ENCODE measurements at places on chromosomes 1 and 21.

GRCh38 chr1:51216631-51217030, 19.4 kb upstream of the RNF11 start:
- no peak for DNase-seq

- no peak for DNase-seq
Measured at GRCh38 chr1:213585959-213586586, 401.7 kb upstream of the PROX1 start.

DNA sequence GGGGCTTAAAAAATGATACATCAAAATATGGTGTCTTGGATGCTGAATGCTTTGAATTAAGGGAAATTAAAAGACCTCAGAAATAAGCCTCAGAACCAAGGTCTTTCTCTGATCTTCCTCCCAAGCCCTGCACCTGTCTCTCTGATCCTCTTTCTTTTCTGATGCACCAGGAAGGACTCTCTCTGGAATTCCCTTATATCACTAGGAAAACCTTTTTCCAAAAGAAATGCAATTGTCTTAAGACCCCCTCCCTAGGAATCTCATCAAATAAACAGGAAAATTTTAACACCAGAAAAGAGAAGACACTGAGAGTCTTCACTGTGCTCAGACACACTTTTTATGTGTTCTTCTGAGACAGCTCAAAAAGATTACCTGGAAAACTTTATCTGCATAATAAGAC, 159.5 kb upstream of the PTBP2 start:
- DNase-seq = no peak

GRCh38 chr1:201715801-201716741, 112.9 kb upstream of the IPO9 start:
- DNase-seq = no peak

DNA sequence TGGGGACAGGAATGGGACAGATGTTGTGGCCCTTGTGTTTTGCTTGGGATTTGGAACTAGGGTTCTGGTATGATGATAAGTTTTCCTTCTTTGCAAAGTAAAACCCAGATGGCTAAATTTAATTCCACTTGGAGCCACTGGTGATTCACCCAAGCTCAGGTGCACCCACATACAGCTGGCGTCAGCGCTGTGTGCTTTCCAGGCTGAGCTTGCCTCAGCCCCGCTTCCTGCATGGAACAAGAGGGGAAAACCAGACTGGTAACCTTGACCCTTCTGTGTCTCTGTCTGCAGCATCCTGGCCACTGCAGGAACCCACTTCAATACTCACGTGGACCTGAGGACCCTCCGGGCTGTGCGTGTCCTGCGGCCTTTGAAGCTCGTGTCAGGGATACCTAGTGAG, 94.2 kb downstream of the CACNA1E start:
- no peak for DNase-seq

GRCh38 chr1:53439337-53440207, 19.6 kb upstream of the DMRTB1 start:
- DNase-seq = no peak

- DNase-seq = no peak
Measured at GRCh38 chr1:164565357-164565756, 6.4 kb downstream of the PBX1 start.

GRCh38 chr1:192579010-192579738, 3.6 kb downstream of the RGS1 start:
- DNase-seq = no peak
